ENCODE measurements at places on chromosomes 1 and 21. TPM values are rescaled to one million over a fixed set of nuclear protein-coding genes. Genes with fewer than 3 reads are reported as not detected.

Gene TTLL7
- 1.8 TPM for total RNA-seq

Gene GCSAML
- total RNA-seq, result 0.80 TPM

Gene CYP4X1
- total RNA-seq, result not detected

Gene ZNF593OS
- not detected for total RNA-seq

Gene PCAT6
- total RNA-seq, result 0.73 TPM

Gene VHLL
- total RNA-seq, result not detected

Gene PTGFR
- total RNA-seq, result not detected

Gene LENEP
- total RNA-seq, result 0.61 TPM

Gene TSPEAR
- total RNA-seq, result not detected

Gene ZBTB8B
- total RNA-seq, result not detected

Gene PRKCZ
- total RNA-seq, result 13.2 TPM

Gene ATF6
- total RNA-seq, result 20.3 TPM

Gene PIGR
- 1.0 TPM for total RNA-seq

Gene PRKACB
- total RNA-seq, result 46.0 TPM

Gene SLC30A2
- not detected for total RNA-seq

Gene GJA5
- total RNA-seq, result not detected

Gene ANGPTL1
- not detected for total RNA-seq

Gene CCDC185
- total RNA-seq, result not detected
